T-helper 17 cell (primary cell): ENCODE measurements at places on chromosomes 16 and 17. TPM values are rescaled to one million over a fixed set of nuclear protein-coding genes. Genes with fewer than 3 reads are reported as not detected.

Gene MPV17L
- total RNA-seq: not detected

- H3K4me1 ChIP-seq: peaks cover 2% of the 10 kb centered on the region
- no peak overlapping the region for H3K27ac ChIP-seq
- no peak for DNase-seq
- no peaks in the 10 kb centered on the region for H3K36me3 ChIP-seq
- H3K27me3 ChIP-seq: peaks cover 20% of the 10 kb centered on the region
- H3K4me3 ChIP-seq: no peak overlapping the region
Observed at GRCh38 chr17:161481-161880, 20.0 kb downstream of the DOC2B start.

GRCh38 chr17:4304417-4305027 lies 40.7 kb upstream of the ANKFY1 start:
- H3K27me3 ChIP-seq: no peaks in the 10 kb centered on the region
- H3K4me1 ChIP-seq: peaks cover 11% of the 10 kb centered on the region
- peaks cover 2% of the 10 kb centered on the region for H3K36me3 ChIP-seq
- H3K27ac ChIP-seq: no peak overlapping the region

DNA sequence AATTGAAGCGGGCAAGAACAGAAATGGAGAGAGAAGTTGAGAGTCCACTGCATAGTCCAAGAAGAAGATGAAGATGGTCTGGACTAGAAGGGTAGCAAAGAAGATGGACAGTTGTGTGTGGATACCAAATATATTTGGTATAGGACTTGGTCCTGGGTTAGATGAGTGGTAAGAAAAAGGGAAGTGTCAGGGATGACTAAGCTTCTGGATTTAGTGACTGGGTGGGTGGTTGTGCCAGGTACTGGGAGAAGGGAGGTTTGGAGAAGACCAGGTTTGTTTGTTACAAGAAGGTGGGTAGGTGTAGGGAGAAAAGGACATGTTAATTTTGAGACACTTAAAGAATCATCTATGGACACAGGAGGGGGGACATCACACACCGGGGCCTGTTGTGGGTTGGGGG lies 5.4 kb downstream of the VMP1 start:
- H3K36me3 ChIP-seq: peaks cover 3% of the 10 kb centered on the region
- H3K4me1 ChIP-seq: peaks cover 37% of the 10 kb centered on the region
- DNase-seq: no peak
- H3K27me3 ChIP-seq: no peaks in the 10 kb centered on the region
- no peak overlapping the region for H3K4me3 ChIP-seq
- H3K27ac ChIP-seq: peak overlapping the region; percentile 1

DNA sequence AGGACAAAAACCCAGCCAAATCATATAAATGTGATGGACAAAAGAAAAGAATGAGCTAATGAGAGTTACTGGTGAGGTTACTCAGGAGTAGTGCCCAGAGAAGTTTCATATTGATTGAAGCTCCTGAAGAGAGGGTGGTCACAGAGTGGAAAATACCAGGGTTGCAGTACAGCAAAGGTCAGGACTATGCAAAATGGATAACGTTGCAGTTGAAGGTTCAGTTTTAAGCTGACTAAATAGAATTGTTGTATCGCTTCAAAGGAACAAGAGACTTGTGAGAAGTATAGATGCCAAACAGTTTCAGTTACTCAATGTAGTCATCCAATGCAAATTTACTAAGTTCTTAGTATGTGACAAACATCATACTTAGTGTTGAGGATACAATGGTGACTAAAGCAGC lies 47.1 kb downstream of the ABCA8 start:
- DNase-seq: no peak
- no peaks in the 10 kb centered on the region for H3K4me1 ChIP-seq
- no peak overlapping the region for H3K4me3 ChIP-seq
- no peaks in the 10 kb centered on the region for H3K36me3 ChIP-seq
